Ovary (tissue), 10 donors: ENCODE measurements at places on chromosomes 7 and 10. TPM values are rescaled to one million over a fixed set of nuclear protein-coding genes. Genes with fewer than 3 reads are reported as not detected.

The FEZF1 gene
- not detected for total RNA-seq

GRCh38 chr7:150968056-150968733 is 9.9 kb downstream of the KCNH2 start:
- no peaks in the 10 kb centered on the region for H3K36me3 ChIP-seq
- H3K27ac ChIP-seq = no peak overlapping the region
- no peaks in the 10 kb centered on the region for H3K27me3 ChIP-seq

DNA sequence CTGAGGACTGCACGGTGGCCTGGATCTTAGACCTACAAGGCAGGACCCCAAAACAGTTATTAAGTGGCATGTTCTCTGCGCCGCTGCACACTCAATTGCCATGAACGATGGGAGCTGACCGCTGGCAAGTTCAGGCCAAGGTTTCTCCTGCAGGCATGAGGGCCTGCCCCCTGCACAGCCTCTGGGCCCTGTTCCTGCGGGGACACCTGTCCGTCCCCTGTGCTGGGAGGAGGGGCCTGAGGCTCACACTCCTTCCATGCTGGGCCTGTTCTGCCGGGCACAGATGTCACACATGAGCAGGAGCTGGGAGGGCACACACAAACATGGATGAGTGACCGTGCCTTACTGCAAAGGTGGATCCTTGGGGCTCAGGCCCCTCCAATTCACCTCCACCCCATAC is 90.0 kb downstream of the PTPRN2 start:
- DNase-seq = no peak
- no peaks in the 10 kb centered on the region for H3K4me1 ChIP-seq
- no peak overlapping the region for H3K4me3 ChIP-seq
- H3K36me3 ChIP-seq = no peaks in the 10 kb centered on the region

- H3K27me3 ChIP-seq = no peaks in the 10 kb centered on the region
- no peak overlapping the region for H3K4me3 ChIP-seq
- no peaks in the 10 kb centered on the region for H3K36me3 ChIP-seq
Measured at GRCh38 chr7:138204285-138204981, 128.2 kb downstream of the AKR1D1 start.

The ASIC3 gene
- 9.4 TPM for total RNA-seq

GRCh38 chr10:24292304-24293293 is 83.7 kb downstream of the KIAA1217 start:
- H3K36me3 ChIP-seq = no peaks in the 10 kb centered on the region
- no peak for DNase-seq
- no peak overlapping the region for H3K4me3 ChIP-seq
- H3K4me1 ChIP-seq = no peaks in the 10 kb centered on the region

DNA sequence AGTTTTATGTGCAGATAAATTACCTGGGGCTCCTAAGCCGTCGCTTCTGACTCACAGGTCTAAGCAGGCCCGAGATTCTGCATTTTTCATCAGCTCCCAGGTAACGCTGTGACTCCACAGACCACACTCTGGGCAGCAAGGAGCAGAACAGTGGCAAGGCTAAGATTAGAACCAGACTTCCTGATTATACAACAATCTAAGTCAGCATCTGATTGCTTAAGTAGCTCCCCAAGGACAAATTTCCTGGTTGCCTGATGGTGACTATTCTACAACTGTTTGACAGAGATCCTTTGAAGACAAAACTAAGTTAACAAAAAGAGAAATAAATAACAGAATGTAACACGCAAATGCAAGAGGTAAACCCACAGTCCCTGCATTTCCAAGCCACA is 69.0 kb downstream of the CREB3L2 start:
- H3K27me3 ChIP-seq = no peaks in the 10 kb centered on the region
- H3K4me1 ChIP-seq = peaks cover 27% of the 10 kb centered on the region
- peak overlapping the region; percentile 59 for H3K27ac ChIP-seq
- H3K4me3 ChIP-seq = no peak overlapping the region
- H3K36me3 ChIP-seq = no peaks in the 10 kb centered on the region
- DNase-seq = no peak

DNA sequence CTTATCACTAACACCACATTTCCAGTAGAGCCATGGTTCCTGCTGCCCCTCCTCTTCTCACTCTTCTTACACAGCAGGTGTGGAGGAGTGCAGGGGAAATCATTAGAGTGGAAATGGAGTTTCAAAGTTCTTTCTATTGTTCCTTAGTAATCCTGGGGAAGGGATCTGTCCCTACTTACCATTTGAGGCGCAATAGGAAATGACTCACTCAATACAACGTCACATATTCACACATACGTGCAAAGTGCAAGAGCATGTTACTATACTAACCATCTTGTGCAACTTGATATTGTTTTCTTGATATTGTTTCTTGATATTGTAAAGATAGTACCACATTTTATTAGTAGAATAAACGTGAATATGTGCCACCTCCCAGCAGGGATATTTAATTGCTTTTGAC is 1010.2 kb downstream of the DNAJB9 start:
- no peaks in the 10 kb centered on the region for H3K36me3 ChIP-seq
- no peaks in the 10 kb centered on the region for H3K27me3 ChIP-seq
- DNase-seq = no peak
- no peak overlapping the region for H3K27ac ChIP-seq
- no peaks in the 10 kb centered on the region for H3K4me1 ChIP-seq

The CYP2C19 gene
- total RNA-seq = not detected

DNA sequence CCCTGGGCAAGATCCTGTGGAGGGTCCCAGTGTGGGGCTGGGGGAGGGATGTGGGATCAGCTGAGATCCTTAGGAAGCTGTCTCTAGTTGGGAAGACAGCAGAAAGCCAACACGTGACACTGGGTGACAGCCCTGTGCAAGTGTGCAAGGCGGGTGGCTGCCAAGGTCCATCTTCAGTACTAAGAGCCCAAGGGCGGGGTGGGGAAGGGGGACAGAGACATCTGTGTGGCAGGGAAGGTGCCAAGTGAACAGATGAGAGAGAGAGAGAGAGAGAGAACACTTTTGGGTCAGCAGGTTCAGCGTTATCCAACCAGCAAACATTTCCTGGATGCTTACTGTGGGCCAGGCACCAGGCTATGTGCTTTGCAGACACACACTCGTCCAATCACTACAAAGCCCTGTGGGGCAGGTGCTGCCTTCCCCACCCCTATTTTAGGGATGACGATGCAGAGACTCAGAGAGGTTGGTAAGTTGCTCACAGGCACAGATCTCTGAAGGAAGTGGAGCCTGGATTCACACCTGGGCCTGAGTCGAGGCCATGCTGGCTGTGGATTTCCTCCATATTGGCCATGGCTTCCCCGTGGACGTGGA is 135.7 kb downstream of the GRK5 start:
- no peak overlapping the region for H3K4me3 ChIP-seq
- DNase-seq = peak; percentile 39
- peaks cover 21% of the 10 kb centered on the region for H3K4me1 ChIP-seq
- H3K27ac ChIP-seq = no peak overlapping the region
- no peaks in the 10 kb centered on the region for H3K36me3 ChIP-seq

DNA sequence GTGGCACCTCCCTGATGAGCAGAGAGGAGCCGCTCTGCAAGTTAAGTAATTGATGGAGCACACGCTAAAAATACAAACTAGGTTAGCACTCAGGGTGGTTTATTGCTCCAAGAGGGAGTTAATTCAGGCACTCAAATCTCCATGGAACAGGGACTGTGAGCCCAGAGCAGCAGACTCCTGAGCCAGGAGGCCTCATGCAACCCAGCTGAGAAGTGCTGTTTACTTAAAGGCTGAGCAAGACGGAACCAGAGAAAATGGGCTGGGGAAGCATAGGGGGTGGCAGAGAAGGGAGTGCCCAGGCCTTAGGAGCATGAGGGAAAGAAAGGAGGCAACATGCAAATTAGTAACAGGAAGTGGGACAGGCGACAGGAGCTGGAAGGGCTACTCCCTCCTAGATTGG is 174.1 kb downstream of the KCNMA1 start:
- no peaks in the 10 kb centered on the region for H3K4me1 ChIP-seq
- H3K27ac ChIP-seq = no peak overlapping the region
- no peak for DNase-seq
- H3K27me3 ChIP-seq = no peaks in the 10 kb centered on the region
- no peak overlapping the region for H3K4me3 ChIP-seq
- no peaks in the 10 kb centered on the region for H3K36me3 ChIP-seq

- DNase-seq = no peak
- H3K27me3 ChIP-seq = no peaks in the 10 kb centered on the region
- H3K36me3 ChIP-seq = no peaks in the 10 kb centered on the region
Measured at GRCh38 chr10:308572-309085, 173.4 kb downstream of the ZMYND11 start.

DNA sequence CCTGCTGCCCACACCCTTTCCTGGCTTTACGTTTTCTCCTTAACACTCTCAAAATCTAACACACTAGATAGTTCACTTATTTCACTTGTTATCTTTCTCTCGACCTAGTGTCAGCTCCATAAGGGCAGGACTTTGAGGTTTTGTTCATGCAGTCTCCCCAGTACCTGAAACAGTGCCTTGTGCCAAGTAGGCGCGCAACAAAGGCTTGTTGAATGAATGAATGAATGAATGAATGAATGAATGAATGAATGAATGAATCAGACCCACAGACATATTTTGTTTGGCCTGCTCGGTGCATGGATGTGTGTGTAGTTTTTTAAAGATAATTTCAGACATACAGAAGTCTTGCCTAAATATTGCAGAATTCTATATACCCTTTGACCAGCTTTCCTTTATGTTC is 6.2 kb downstream of the TYSND1 start:
- no peak overlapping the region for H3K27ac ChIP-seq
- no peak for DNase-seq
- H3K27me3 ChIP-seq = no peaks in the 10 kb centered on the region

DNA sequence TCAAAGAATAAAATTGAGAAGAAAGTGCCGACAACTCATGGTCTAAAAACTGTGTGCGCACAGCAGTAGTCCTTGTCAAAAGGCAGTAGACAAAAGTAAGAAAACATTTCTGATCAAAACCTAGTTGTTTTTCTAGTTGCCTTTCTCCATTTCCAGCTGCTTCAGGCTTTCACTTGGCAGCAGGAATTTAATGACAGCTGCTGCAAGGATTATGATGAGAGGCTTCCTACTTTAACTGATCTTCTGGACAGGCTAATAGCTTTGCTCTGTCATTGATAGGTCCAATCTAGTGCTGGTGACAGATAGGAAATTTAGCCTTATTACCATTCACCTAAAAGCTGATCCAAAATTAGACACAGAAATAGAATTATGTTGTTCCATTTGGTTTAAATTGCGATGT is 110.7 kb upstream of the SEMA3C start:
- H3K4me3 ChIP-seq = no peak overlapping the region
- no peaks in the 10 kb centered on the region for H3K27me3 ChIP-seq
- H3K36me3 ChIP-seq = no peaks in the 10 kb centered on the region
- DNase-seq = no peak
- H3K4me1 ChIP-seq = no peaks in the 10 kb centered on the region
- no peak overlapping the region for H3K27ac ChIP-seq

DNA sequence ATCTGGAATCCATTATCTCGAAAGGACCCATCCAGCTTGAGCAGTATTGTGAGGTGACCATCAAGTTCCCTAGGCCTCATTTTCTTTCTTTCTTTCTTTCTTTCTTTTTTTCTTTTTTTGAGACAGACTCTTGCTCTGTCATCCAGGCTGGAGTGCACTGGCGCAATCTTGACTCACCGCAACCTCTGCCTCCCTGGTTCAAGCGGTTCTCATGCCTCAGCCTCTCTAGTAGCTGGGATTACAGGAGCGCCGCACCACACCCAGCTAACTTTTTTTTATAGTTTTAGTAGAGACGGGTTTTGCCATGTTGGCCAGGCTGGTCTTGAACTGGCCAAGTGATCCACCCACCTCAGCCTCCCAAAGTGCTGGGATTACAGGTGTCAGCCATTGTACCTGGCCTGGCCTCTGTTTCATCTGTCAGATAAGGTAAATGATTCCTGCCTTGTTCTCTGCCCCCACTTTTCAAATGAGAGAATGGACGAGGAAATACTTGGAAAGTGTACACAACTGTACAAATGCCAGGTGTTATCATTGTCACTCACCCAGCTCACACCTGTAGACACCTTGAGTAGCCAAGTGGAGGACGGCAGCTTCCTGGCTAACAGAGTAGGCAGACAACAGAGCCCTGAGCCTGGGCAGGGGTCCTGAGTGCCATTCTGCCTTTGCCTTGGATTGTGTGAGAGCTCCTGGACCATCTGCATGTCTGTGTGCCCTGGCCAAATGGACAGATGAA is 54.1 kb downstream of the HK1 start:
- no peaks in the 10 kb centered on the region for H3K36me3 ChIP-seq
- DNase-seq = no peak
- no peak overlapping the region for H3K27ac ChIP-seq
- H3K4me3 ChIP-seq = no peak overlapping the region
- H3K27me3 ChIP-seq = no peaks in the 10 kb centered on the region
- peaks cover 18% of the 10 kb centered on the region for H3K4me1 ChIP-seq

- no peaks in the 10 kb centered on the region for H3K4me1 ChIP-seq
- no peaks in the 10 kb centered on the region for H3K36me3 ChIP-seq
- DNase-seq = no peak
- H3K27me3 ChIP-seq = no peaks in the 10 kb centered on the region
- H3K27ac ChIP-seq = no peak overlapping the region
- no peak overlapping the region for H3K4me3 ChIP-seq
Measured at GRCh38 chr10:76113952-76114351, 682.5 kb downstream of the LRMDA start.

DNA sequence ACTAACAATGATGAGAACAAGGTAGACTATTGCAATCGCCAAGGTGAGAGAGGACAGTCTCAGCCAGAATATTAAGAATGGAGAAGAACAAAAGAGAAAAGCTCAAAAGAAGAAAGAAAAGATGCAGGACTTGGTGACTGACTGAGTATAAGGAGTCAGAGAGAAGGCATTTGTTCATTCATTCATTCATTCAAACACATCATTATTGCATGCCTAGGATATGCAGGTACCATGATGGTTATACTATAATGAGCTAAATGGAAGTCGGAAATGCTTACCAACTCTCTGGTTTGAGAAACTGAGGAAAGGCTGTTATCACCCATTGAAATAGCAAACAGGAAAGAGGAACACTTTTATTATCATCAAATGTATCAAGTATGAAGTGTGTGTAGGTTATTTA is 180.7 kb downstream of the IMMP2L start:
- no peak overlapping the region for H3K4me3 ChIP-seq
- H3K4me1 ChIP-seq = no peaks in the 10 kb centered on the region
- DNase-seq = no peak
- H3K36me3 ChIP-seq = no peaks in the 10 kb centered on the region
- no peaks in the 10 kb centered on the region for H3K27me3 ChIP-seq

DNA sequence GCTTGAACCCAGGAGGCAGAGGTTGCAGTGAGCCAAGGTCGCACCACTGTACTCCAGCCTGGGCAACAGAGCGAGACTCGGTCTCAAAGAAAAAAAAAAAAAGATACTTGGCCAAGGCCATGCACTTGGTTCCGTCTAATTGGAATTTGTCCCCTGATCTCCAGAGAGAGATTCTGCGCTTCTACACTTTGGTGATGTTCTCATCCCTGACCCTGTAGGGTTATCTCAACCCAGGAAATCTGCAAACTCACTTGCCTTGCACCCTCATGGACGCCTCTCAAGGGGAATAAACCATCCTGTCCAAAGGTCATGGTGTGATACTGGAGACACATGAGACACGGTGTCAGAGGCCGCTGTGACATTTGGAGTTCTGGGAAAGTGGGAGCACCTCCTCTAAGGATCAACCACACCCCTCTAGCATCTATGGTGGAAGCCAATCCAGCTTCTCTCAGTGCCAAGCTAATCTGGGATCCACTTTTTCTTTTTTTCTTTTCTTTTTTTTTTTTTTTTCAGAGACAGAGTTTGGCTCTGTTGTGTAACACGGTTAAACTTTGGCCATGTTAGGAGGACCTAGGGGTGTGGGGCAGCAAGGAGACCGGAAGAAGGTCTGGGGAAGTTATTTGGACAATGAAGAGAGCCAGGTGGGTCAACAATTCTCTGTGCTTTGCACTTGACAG is 7.8 kb upstream of the POR start:
- H3K4me3 ChIP-seq = no peak overlapping the region
- H3K36me3 ChIP-seq = no peaks in the 10 kb centered on the region
- no peak for DNase-seq
- H3K4me1 ChIP-seq = peaks cover 7% of the 10 kb centered on the region
- H3K27me3 ChIP-seq = no peaks in the 10 kb centered on the region
